ENCODE measurements at places on chromosomes 11 and 22.

DNA sequence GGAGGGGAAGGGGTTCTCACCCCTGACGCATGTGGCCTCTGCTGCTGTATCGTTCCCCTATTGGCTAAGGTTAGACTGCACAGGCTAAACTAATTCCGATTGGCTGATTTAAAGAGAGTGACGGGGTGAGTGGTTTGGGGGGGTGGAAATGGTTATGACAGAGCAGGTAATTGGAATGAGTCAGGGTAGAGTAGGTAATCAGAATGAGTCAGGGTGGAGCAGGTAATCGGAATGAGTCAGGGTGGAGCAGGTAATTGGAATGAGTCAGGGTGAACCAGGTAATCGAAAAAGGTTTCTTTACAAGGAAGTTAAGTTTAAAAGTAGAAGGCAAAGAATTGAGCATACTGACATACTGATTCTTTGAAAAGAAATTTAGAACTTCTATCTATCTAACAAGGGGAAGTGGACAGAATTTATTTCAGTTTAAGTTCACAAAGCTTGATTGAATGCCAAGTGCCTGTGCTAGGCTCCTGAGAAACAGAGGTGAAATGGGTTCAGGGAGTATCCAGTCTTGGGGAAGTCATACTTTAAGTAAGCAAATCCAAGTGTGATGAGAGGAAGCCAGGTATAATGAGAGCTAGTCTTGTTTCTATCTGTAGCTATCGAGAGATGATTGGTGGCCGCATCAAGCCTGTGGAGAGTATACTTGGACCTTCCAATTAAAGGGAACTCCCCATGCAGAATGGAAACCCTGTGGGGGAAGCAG lies 58.0 kb downstream of the C11orf91 start:
- DNase-seq, result no peak

DNA sequence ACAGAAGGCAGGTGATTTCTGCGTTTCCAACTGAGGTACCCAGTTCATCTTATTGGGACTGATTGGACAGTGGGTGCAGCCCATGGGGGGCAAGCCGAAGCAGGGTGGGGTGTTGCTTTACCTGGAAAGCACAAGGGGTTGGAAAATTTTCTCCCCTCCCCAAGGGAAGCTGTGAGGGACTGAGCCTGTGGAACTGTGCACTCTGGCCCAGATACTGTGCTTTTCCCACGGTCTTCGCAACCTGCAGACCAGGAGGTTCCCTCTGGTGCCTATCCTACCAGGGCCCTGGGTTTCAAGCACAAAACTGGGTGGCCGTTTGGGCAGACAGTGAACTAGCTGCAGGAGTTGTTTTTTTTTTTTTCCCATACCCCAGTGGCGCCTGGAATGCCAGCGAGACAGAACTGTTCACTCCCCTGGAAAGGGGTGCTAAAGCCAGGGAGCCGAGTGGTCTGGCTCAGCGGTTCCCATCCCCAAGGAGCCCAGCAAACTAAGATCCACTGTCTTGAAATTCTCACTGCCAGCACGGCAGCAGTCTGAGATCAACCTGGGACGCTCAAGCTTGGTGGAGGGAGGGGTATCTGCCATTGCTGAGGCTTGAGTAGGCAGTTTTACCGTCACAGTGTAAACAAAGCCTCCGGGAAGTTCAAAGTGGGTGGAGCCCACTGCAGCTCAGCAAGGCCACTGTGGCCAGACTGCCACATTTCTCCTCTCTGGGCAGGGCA lies 97.2 kb downstream of the JRKL start:
- DNase-seq, result no peak

- DNase-seq, result no peak
Measured at GRCh38 chr22:19085233-19085718, 36.9 kb downstream of the DGCR2 start.

DNA sequence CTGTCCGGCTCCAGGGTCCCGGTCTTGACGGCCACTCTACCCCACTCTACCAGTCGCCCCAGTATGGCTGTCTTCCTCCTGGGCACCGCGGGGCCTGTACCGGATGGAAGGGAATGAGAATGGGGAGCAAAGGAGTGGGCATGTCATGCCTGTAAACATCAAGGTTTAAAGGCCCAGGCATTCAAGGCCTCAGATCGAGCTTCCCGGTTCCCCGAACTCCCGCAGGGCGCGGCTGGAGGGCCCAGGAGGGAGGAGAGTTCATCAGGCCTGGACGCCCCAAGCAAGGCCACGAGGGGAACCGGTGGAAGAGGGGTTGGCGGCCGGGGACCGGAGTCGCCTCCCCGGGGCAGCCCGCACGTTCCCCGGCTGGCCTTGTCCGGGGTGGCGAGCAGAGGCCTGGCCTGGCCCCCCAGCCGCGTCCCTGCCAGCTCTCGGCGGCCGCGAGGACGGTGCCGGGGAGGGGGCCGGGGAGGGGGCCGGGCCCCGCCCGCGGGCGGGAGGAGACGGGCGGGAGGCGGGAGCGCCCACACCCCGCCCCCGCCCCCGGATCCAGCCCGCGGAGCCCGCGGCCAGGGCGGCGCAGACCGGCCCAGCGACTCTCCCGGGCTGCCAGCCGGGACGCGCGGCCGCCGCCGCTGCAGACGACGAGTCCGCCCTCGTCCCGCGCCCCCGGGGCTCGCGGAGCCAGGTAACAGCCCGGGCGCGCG lies at the start of gene CDC42EP1:
CDC42EP1 (plus strand) TSS at position 580 of the 707 bp plus-strand sequence. CDS start 5,870 bp downstream, outside the sequence.
- DNase-seq, result no peak

DNA sequence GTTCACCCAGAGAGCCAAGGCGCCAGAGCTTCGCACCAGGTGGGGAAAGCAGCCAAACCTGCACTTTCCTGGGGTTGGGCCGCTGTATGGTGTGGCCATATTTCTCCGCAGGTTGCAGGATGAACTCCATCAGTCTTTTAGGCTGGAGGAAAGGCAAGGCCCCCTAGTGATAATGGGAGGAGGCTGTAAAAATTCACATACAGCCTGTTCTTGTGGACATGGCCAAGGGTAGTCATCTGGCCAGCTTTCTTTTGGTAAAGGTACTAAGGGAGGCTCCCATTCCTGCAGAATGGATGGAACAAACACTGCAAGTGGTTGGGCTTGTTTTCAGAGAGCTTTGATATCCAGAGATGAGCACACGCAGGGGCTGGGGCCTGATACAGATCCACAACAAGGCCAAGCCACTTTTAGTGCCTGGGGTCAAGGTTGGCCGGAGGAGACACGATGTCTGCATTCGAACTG lies 29.6 kb downstream of the C22orf31 start:
- DNase-seq, result no peak

- DNase-seq, result no peak
Measured at GRCh38 chr11:77753230-77753629, 67.3 kb downstream of the RSF1 start.

GRCh38 chr11:131423688-131424087 lies 53.3 kb downstream of the NTM start:
- DNase-seq, result no peak

- no peak for DNase-seq
Measured at GRCh38 chr11:16800382-16800781, 61.9 kb downstream of the C11orf58 start.

DNA sequence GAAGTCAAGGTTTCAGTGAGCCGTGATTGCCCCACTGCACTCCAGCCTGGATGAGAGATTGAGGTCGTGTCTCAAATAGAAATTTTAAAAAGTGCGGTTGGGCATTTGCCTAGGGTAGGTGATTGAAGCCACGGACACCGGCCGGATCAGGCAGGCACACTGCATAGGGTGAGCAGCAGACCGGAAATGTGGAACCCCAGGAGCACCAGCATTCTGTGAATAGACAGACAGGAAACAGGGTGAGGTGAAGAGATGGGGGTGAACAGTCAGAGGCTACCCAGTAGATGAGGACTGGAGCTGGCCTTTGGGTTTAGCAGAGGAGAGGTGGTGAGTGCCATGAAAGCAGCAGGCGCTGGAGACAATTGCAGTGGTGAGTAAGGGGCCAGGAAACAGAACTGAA lies 43.5 kb downstream of the PPFIA1 start:
- DNase-seq, result no peak

DNA sequence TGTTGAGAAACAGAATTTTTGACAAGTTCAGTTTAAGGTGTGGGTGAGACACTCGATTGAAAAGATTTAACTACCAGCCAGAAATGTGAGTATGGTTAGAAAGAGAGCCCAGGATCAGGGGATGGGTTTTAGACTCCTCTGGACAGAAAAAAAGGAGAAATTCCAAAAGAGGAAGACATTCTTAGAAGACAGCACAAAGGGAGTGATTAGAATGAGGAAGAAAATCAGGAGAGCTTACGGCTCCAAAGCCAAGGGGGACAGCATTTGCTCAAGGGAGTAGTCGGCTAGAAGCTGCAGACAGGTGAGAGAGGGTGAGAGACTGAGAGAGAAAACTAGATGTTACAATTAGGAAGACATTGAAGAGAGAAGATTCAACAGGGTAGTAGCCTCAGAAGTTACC lies 166.1 kb downstream of the ADAMTS15 start:
- no peak for DNase-seq

- DNase-seq, result no peak
Measured at GRCh38 chr11:61794579-61794978, 1.9 kb downstream of the FEN1 start.

DNA sequence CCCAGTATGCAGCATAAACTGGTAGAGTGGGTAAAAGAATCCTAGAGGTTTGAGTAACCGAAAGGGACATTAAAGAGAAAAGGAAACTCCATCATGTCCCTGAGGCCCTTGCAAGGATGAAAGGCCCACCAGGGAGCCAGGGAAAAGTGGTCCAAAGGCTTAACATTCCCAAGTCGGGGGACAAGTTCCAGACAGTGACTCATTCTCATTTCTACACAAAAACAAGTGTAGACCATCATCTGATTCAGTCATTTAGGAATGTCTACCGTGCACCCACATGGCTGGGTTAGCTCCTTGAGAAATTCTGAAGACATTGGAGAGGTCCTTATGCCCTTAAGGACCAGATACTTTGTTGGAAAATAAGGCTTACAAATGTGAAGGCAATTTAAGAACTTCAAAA lies 4.8 kb upstream of the NOX4 start:
- DNase-seq, result peak; percentile 77

DNA sequence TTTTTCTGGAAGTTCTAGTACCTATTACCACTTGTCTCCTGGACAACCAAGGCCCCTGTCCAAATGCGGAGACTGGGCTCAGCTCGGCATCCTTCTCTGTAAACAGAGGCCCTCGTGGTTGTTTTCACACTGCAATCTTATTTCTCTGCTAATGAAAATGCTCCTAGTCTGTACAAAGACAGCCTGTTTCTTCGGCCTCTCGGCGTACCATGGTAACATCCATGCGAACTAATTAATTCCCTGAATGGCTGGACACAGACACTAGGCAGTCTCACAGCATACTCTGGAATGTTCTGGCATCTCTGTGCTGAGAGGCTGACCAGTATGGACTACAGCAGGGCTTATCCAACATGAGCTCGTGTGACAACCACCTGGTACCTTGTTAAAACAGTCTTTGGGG lies 5.7 kb downstream of the POLR3H start:
- DNase-seq, result no peak

DNA sequence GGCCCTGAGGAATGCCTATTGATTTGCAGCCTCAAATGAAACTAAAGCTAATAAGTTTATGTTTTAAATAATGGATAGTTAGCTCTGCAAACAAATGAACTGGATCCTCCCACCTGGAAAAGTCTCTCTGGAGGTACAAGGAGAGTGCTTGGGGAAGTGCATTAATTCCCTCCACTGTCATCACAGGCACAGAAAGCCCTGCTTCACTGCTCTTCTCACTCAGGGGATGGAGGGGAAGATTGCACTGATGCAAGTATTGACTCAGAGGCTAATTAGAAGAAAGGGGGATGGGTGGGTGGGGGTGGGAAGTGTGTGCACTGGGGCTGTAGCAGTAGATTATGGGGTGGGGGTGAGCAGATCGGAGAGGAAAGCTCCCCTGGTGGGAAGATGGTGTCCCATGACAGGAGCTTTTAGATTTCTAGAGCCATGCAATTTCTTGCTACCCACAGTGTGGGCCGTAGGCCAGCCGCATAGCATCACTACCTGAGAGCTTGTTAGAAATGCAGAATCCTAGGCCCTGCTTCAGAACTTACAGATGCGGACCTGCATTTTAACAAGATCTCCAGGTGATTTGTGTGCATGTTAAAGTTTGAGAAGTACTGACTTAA lies 163.9 kb downstream of the HIPK3 start:
- no peak for DNase-seq

- no peak for DNase-seq
Measured at GRCh38 chr22:39212721-39213376, 31.9 kb downstream of the PDGFB start.

DNA sequence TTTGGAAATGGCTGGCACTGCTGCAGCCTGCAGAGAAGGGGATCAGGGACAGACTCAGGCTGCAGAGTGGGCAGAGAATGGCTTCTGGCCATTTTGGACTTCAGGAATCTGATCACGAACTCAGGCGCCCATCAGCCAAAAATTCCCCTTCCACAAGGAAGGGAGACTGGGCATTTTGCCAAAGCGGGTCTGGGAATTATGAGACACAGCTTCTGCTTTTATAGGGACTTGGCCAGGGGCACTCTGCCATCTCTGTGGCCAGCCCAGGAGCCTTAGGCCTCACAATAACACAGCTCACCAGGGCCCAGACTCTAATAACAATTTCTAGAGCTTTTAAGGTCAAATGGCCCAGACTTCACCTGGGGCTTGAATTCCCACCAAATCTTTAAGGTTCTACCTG lies 74.7 kb downstream of the CHST1 start:
- no peak for DNase-seq

- no peak for DNase-seq
Measured at GRCh38 chr11:94803491-94803890, 35.3 kb downstream of the AMOTL1 start.

- no peak for DNase-seq
Measured at GRCh38 chr22:40024201-40025061, 29.7 kb downstream of the FAM83F start.

DNA sequence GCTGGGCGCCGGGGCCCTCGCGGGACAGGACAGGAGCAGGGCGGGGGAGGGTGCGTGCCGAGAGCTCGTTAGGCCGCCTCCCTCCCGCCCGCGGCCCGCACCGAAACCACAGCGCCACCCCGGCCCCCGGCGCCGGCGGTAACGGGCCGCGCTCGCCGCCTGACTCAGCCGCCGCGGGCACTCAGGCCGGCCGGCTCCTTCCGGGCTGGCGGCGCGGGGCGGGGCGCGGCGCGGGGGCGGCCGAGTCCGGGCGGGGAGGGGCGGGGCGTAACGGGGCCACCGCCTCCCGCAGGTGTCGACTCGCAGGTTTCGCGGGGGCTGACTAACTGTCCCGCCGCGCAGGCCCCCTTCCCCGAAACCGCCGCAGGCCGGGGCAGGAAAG lies at the start of gene AP5B1:
AP5B1 (minus strand) TSS at position 207 of the 382 bp plus-strand sequence. CDS start 385 bp downstream, outside the sequence.
- DNase-seq, result no peak

DNA sequence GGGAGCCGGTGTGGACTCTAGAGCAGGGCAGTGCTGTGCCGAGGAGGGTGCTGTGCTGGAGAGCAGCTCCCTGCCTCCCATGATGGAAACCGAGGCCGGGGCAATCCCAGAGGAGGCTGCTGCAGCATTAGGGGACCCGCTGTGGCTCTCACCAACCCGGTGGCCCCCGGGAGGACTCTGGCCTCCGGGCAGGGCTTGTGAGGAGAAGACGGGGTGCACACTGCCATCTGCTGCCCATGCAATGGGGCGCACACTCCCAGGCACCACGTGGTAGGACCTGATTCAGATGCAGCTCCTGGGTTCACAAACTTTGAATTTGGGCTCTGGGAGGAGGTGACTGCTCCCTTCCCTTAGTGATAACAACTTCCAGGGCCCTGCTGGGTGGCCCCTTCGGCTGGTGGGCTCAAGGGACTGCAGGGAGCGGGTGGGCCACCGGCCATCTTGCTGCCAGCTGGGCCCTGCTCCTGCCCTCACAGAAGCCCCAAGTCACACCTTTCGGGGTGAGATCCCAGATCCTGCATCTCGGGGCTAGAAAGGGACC lies 93.8 kb upstream of the FGF3 start:
- DNase-seq, result no peak
